ENCODE measurements at places on chromosomes 13 and 19.

DNA sequence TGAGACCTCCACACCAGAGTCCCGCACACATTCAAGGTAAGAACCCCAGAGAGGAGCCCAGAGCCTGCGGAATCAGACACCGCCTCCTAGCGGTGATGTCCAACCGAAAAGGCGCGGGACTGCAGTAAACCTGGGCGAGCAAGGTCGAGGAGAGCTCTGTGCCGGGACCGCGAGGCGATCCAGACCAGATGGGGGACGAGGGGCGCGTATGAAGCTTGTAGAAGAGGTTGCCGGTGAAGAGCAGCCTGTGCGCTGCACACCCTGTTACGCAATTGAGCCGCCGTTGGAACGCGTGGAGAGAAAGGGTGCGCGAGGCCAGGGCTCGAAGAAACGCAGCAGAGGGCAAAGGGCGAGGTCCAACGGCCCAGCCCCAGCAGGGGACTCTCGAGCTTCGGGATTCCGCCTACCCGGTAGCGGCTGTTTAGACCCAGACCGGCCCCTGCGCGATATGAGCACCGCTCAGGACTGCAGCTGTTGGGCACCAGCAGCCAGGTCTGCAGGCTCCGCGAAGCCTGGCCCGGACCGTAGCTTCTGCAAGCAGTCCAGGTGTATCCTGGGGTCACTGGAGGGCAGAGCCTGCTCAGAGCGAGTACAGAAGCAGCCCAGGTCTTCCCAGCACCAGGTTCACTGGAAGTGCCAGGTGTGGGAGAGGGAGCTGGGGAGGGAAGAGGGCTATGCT is 65.9 kb upstream of the ZNF599 start:
- DNase-seq = no peak

GRCh38 chr13:95896301-95896700 is 156.9 kb downstream of the UGGT2 start:
- no peak for DNase-seq

DNA sequence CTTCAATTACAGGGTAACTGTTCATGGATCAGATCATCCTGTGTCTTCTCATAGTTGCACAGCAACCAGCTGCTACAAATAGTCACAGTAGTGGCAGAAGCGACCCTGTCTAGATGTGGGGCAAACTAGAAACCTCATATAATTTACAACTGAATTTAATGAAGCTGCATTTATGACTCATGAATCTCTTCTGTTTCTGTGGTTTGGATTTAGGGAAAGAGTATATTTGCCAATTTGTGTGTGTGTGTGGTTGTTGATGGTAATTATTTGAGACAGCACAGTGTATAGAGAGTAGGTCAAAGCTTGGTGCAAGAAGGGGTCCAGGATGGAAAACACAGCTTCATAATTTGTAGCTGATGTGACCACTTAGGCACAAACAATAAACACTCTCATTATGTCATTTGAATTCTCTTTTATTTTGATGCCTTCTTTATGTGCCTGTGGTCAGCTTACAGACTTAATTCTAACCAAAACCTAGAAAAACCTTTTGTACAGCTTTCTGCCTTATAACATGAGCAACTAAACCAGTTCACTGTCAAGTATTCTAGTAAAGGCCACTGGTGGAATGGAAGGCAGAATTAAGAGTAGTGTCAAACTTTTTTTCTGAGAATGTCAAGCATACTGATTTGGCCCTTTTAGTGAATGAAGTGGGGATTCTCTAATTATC is 218.1 kb downstream of the TBC1D4 start:
- no peak for DNase-seq

GRCh38 chr19:1568320-1569019 is at the start of gene MEX3D:
MEX3D (minus strand) TSS chr19:1568325; CDS start chr19:1568058, 267 bp downstream.
- DNase-seq = peak; percentile 84

DNA sequence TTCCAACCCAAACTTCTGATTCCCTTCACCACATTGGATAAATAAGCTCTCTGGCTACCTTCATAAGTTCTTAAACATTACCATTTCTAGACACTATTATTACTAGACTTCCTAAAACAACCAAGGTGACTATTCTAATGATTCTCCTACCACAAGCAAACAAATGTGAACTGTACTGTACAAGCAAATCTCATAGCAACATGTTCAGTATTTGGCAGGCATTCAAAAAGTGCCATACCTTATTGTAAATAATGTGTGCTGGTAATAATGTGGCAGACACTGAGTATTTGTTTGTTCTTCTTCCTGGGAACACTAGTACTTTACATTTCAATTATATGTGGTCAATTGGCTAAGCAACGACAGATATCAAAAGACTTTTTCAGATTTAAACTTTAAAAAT is 986.0 kb upstream of the SPRY2 start:
- no peak for DNase-seq

- DNase-seq = no peak
Observed at GRCh38 chr19:1162404-1163282, 11.4 kb downstream of the SBNO2 start.

DNA sequence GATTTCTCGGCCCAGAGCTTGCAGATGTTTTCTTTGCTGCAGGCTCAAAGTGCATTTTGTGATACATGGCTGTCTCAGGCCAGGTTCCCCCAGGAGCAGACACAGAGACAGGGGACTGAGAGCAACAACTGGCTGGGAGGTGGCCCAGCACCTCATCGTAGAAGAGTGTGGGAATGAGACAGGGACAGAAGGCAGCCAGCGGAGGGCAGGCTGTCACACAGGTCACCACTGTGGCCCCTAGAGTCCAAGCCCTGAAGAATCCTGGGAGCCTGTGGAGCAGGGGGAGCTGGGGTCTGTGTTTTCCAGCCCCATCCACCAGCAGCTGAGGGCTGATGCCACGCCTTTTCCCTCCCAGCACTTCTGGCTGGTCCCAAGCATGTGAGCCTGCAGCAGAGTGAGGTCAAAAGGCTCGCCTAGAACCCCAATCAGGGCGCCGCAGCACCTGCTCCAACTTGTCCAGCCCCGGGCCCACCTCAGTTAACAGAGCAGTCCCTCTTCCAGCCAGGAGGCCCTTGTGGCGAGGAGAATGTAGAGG is 723.8 kb downstream of the UQCRFS1 start:
- no peak for DNase-seq
